ENCODE measurements at places on chromosomes 16 and 17. TPM values are rescaled to one million over a fixed set of nuclear protein-coding genes. Genes with fewer than 3 reads are reported as not detected.
A peak's percentile ranks its signal among the peaks of the same experiment; 100 is the strongest.

NPIPA7 gene
- total RNA-seq: 3.0 TPM

NPTX1 gene
- total RNA-seq: not detected

SLC16A6 gene
- total RNA-seq: 0.16 TPM

SULT1A2 gene
- 1.0 TPM for total RNA-seq

PRDM7 gene
- not detected for total RNA-seq

GP1BA gene
- total RNA-seq: not detected

KDM8 gene
- 2.9 TPM for total RNA-seq

GRAP gene
- total RNA-seq: 2.0 TPM

ANKS4B gene
- not detected for total RNA-seq

SPIRE2 gene
- 1.2 TPM for total RNA-seq

TMC7 gene
- total RNA-seq: 0.67 TPM

CLEC18A gene
- 0.24 TPM for total RNA-seq

HOXB4 gene
- total RNA-seq: 0.75 TPM

DNA sequence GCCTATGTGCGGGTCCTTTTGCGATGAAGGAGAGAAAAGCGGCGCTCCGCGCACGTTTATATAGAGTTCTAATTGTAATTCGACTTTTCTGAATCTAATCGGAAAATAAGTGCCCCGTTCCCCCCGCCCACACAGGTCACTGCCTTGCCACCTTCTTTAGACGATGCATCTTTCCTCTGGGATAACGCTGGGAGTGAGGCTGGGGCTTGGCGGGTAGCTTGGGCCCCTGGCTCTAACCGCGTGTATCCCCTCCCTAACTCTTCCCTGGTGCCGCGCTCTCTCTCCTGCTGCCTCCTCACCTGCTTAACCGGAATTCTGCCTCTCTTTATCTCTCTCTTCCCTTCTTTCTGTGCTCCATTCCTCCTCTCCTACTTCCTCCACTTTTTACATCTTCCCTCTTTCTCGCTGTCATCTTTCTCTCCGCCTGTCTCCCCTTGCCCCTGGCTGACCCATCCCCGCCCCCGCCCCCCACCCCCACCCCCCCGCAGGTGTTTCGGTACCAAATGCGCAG is 2.6 kb downstream of the LHX1 start:
- no peak for DNase-seq

DNA sequence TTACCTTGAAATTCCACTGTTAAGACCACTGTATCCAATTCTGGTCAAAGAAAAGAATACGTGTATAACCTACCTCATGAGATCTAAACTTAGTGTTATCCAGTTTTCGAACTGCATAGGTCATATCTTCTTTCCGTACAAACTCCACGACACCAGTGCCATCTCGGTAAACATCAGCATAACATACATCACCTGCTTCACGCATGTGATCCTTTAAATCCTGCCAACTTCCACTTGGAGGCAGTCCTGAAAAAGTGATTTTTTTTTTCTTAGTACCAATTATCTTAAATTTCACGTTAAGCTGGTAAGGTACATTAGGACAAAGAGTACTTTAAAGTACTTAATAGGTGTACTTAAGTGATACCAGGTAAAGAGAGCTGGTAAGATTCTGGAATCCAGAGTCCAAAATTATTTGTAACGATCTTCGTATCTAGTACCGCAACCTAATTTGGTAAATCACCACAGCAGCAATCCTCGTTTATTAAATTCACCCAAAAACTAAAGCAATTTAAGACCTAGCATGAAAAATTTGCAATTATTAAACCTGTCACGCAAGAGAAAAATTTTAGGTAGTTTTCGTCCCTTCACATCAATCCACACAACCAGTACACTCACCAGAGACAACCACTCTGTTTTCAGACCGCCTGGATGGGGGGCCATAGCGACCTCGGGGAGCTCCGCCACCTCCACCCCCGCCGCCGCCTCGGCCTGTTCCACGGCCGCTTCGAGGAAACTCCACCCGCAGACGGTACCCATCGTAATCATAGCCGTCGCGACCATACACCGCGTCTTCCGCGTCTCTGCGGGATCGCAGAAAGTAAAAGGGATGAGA is 1.1 kb downstream of the SRSF1 start:
- no peak for DNase-seq

DNA sequence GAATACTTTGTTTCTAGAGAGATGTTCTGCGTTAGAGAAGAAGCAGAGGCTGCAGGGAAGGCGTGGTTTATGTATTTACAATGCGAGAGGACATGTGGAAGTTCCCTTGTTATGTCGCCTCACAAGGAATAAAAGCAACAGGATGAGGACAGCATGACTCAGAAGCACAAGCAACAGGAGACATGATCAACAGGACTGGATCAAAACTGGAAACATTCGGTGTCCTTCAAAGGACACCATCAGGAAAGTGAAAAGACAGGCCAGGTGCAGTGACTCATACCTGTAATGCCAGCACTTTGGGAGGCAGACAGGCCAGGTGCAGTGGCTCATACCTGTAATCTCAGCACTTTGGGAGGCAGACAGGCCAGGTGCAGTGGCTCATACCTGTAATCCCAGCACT is 52.6 kb downstream of the CCDC57 start:
- DNase-seq: no peak

GRCh38 chr17:50151937-50152547 is 1.6 kb upstream of the PPP1R9B start:
- peak; percentile 87 for DNase-seq

- no peak for DNase-seq
These were observed 5.0 kb upstream of the SRL start for GRCh38 chr16:4246777-4247459.

GRCh38 chr17:36183001-36183971 is 6.8 kb upstream of the TBC1D3B start:
- peak; percentile 81 for DNase-seq

GRCh38 chr16:15518381-15519351 is 84.3 kb downstream of the BMERB1 start:
- peak; percentile 77 for DNase-seq

DNA sequence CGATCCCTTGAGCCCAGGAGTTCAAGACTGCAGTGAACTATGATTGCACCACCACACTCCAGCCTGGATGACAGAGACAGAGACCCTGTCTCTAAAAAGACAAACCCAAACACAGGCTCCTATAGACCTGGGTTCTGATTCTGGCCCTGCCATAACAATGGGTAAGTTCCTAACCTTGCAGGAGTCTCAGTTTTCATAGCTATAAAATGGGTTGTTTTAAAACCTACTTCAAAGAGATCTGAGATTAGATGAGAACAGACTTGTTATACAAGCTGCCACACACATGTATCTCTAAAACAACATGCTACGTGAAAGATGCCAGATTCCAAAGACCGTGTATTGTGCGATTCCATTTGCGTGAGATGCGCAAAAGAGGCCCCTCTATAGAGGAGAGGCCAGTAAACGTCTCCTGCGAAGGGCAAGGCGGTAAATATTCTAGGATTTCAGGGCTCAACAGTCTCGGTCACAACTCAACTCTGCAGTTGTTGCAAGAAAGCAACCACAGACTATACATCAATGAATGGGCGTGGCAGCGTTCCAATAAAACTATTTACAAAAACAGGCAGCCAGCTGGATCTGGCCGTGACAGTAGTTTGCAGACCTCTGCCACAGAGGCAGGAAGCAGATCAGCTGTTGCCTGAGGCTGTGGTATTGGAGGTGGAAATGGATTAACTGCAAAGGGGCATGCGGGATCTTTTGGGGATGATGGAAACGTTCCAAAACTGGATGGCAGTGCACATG is 5.9 kb downstream of the CORO7 start:
- DNase-seq: no peak

DNA sequence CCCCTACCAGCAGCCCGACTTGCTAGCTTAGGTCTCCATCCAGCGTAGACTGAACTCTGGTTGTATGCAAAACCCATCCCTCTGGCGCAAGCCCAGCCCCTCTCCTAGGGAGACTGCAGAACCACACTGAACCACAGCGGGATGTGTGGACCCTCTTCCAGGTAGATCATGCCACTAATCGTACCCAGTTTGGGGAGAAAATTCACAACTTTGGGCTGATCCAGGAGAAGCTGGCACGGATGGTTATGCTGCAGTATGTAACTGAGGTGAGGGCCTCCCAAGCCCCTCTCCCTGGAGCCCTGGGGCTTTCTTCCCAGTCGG is 3.2 kb downstream of the ACADVL start:
- peak; percentile 30 for DNase-seq

DNA sequence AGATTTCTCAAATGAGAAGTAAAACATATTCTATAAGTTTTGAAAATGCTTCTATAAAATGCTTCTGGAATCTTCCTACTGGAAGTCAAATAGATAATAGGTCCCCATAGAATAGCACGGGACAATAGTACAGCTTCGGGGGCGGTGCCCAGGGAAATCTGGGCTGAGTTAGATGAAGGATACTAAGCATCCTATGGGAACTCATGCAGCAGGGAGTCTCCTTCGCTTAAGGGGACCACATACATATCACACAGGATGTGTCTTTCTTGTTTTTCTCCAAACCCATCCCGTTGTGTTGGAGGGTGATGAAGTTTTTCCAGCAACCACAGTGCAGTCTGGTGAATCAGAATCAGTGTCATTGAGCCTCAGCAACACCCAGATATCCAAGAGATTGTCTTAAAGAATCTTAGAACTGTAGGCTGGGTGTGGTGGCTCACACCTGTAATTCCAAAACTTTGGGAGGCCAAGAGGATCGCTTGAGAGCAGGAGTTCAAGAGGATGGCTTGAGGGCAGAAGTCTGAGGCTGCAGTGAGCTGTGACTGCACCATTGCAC is 84.2 kb downstream of the PITPNC1 start:
- no peak for DNase-seq

DNA sequence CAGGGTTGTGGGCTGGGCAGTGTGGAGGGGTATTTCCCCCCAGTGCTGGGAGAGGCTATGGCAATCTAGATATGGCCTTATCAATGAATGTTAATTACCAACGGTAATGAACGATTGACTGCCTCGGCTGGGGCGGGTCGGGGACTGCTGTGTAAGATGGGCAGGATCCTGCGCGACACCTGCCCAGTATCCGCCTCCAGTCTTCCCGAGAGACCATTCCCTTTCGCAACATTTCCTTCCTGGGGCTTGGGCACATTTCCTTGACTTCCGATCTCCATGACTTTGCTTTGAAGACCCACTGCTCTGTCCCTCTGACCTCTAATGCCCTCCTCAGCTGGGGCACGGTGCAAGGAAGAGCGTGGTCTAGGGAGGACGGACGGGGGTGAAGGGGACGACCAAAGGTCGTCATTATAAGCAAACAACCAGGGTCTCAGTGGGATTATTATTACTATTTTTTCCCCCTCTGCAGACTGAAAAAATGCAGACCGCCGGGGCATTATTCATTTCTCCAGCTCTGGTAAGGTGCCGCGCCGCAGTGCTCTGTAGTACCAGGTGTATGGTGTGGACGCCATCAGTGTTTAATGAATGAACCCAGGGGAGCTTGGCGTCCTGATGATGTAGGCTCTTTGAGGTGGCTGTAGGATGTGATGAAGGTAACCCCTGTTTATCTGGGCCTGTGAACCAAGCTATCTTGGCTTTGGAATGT is 506 bp downstream of the ATP5MC1 start:
- no peak for DNase-seq

GRCh38 chr16:74591876-74592650 is 14.9 kb downstream of the GLG1 start:
- no peak for DNase-seq

DNA sequence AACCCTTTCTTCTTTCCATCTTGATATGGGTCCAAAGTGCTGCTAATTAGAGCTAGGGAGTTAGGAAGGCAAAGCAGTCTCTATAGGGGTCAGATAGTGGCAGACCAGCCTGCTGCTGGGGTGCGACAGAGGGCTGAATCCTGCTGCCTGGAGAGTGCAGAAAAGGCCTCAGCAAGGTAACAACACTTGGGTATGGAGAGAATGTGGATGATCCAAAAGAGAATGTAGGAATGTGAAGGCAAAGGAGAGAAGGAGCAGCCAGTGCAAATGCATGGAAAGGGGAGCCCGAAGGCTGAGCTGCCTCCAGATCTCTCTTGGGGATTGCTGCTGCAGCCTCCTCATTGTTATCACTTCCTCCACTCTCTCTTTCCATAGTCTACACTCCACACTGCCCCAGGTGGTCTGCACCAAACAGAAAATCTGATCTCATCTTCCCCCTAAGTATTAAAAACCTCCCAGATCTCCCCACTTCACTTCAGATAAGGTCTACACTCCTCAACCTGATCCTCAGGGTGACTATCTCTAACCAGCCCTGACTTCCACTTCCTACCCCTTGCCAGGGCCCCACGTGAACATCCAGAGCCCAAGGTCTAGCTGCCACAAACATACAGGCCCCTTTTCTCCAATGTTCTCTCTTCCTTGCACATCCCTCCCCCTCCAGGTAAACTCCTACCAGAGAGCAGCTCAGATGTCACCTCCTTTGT is 28.8 kb downstream of the TOM1L2 start:
- no peak for DNase-seq

DNA sequence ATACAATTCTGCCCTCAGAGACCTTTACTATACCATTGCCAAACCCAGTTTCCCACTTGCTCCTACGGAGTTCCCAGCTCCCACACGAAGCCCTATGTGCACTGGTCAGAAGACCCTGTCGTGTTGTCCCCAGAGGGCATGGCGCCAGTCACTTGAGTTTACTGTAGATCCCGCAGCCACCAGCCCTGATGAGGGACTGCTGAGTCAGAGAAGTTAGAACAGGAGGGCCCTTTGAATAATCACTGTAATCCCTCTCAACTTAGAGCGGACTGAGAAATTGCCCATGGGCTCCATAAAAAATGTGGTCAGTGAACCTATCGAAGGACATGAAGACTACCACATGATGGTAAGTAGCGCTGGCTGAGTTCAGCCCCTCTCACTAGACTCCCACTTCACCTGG is 9.2 kb downstream of the UBFD1 start:
- DNase-seq: peak; percentile 10

GRCh38 chr16:4123616-4124300 is 7.5 kb upstream of the ADCY9 start:
- DNase-seq: no peak

Measured in Right ventricle myocardium superior (tissue), 1 donor.